Kidney epithelial cell (primary cell): ENCODE measurements at places on chromosomes 16 and 17.
A peak's percentile ranks its signal among the peaks of the same experiment; 100 is the strongest.

DNA sequence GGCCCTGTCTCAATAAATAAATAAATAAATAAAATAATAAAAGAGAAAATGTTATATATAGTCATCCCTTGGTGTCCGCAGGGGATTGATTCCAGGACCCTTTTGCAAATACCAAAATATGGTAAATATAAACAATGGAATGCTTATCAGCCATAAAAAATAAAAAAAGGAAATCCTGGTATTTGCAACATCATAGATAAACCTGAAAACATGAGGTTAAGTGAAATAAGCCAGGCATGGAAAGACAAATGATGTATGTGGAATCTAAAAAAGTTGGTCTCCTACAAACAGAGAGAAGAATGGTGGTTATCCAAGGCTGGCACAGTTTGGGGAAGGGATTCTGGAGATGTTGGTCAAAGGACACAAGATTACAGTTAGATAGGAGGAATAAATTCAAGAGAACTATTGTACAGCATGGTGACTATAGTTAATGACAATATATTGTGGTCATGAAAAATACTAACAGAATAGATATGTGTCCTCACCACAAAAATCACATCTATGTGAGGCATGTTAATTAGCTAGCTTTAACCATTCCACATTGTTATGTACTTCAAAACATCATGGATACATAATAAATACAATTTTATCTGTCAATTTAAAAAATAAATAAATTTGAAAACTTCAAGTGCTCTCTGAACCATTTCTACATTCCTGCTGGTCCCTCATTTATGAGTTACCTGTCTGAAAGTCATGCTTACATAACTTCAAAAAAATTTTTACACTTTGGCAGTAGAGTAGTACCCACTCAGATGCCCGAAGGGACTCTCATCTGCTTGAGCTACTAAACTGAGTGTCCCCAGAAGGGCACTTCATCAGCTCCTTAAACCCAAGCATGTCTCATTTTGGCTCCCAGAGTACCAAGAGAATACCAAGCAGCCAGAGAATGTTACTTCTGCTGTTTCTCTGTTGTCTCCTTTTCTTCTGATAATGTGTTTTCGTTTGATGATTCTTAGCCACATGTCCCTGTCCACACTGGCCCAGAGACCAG lies 26.6 kb downstream of the N4BP1 start:
- no peak for DNase-seq

- DNase-seq, result no peak
Measured at GRCh38 chr16:57656342-57656955, 11.7 kb upstream of the ADGRG3 start.

DNA sequence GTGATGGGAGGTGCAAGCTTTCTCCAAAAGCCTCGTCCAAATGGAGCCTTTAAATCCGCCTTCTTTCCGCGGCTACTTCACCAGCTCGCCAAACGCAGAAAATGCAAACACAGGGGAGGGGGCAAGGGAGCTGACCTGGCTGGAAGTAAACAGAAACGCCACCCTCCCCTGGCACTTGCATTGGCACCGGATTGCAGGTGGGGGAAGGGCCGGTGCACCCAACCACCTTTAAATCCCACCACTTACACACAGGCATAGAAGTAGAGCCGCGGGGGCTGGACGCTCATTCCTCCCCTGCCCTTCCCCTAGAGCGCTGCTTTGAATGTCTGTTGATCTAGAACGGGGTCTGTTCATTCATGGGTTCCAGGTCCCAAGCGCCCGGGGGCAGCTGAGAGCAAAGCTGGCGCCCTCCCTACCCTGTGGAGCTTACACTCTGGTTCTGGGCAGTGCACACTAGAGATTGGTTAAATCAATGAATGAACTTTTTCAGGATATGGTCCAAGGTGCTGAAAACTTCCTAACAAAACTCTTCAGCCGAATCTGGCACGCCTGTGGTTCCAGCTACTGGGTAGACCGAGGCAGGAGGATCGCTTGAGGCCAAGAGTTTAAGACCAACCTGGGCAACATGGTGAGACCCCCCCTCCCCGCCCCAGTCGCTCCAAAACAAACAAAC lies 920 bp upstream of the ZCCHC14 start:
- DNase-seq, result no peak

DNA sequence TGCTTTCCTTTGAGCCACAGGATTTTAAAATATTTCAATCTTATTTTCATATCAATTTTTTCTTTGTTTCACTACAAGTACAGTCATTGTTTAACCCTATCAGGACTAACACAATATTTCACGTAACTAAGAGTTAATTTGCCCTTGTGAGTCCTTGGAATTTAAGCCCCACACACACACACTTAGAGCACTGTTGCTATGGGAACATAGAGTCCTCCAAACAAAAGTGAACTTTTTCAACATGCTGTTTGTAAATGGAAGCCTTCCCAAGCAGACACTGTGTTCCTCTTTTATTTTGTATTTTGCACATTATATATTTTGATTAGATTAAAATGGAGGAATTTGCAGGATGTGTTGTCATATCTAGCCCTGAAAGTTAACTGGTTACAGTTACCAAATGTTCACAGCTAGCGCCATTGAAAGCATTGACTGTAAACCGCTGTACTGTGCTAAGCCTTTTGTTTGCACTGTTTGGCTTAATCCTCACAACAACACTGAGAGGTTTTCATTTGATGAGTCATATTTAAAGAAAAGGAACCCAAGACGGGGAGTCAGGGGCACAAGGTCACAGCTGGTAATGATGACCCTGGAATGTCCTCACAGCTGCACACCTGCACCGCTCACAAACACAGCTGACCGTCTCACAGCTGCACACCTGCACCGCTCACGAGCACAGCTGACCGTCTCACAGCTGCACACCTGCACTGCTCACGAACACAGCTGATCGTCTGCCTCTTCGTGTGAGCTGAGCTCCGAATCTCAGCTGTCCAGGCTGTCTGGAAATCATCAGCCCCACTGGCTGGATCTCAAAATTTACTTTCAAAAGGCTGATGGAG lies 6.3 kb downstream of the HSBP1 start:
- no peak for DNase-seq

- DNase-seq, result no peak
Measured at GRCh38 chr17:33015716-33016346, 24.2 kb downstream of the SPACA3 start.

- DNase-seq, result no peak
Measured at GRCh38 chr17:79931817-79932309, 92.6 kb upstream of the CBX4 start.

DNA sequence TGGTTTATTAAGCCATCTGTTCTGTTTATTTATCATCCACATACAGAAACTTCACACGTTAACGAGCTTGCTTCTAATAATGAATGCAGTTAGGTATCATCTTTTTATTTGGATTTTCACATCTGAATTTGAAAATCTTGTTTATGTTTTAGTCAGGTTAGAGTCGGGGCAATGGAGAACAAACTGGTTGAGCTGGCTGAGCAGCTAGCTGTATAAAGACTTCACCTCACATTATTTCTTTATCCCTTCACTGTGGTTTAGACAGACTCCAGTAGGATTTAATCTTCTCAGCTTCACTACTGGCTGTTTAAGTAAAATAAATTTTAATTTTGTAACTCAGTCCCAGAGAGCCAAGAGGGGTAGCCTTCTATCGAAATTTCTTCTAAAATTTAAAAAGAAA lies 415.9 kb downstream of the RBFOX1 start:
- DNase-seq, result no peak

DNA sequence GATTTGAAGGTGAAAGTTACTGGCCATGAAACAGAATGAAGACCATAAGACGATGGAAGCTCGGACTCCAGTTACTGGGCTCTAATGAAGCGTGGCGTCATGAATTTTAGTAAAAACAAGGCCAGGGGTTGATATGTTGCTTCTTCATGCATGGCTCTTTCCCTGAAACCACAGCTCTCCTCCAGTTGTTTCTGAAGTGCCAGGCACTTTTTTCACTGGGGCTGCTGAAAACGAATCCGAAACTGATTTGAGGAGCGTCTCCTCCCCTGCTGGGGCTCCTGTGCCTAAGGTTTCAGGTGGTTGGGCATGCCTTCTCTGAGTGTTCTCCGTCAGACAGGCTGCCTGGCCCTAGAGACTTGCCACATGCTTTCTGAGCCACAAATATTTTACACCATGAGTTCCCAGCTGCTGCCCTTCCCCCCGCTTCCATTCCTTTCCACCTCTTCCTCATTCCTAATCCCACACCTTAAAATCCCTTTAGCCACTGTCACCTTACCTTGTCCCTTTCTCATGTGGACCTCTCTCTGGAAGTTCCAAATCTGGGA lies 3.7 kb upstream of the MYL4 start:
- DNase-seq, result peak; percentile 96

- DNase-seq, result no peak
Measured at GRCh38 chr16:50740736-50741135, 1.1 kb upstream of the CYLD start.
